ENCODE measurements at places on chromosomes 1 and 21.

- no peak overlapping the region for H3K4me3 ChIP-seq
- no peaks in the 10 kb centered on the region for H3K4me1 ChIP-seq
- H3K27me3 ChIP-seq, result peaks cover 8% of the 10 kb centered on the region
- H3K36me3 ChIP-seq, result no peaks in the 10 kb centered on the region
These were observed 4.8 kb upstream of the ASB17 start for GRCh38 chr1:75937034-75937433.

DNA sequence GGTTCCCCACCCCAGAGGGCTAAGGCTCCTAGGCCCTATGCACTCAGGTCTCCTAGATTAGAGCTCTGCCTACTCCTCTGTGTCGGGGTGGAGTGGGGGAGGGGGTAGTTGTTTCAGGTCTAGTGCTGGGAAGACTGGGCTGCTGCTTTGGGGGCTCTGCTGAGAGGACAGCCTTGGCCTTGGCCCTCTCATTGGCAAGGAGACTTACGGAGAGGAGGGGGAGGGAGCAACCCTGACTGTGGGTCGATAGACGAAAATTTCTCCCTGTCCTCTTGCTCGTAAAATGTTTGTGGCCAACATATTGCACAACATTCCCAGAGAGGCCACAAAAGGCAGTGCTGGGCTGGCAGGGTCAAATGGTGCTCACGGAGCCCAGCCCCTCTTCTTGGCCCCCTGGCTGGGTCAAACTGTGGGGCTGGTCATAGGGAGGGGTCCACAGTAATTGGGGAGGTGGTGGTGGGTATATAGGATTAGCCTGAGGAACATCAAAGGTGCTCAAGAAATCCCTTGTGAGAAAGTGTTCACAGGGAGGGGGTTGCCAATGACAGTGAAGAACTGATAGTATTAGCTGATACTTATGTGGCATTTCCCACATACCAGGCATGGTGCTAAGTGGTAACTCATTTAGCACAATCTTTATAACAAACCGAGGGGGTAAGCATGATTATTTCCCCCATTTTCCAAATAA, 8.5 kb upstream of the DMBX1 start:
- H3K27ac ChIP-seq, result no peak overlapping the region
- no peak overlapping the region for H3K4me3 ChIP-seq
- no peaks in the 10 kb centered on the region for H3K4me1 ChIP-seq
- H3K36me3 ChIP-seq, result no peaks in the 10 kb centered on the region
- H3K27me3 ChIP-seq, result peaks cover 62% of the 10 kb centered on the region

- DNase-seq, result no peak
- no peak within 1 kb of the TSS for H3K4me3 ChIP-seq
- no peaks in the 10 kb centered on the region for H3K36me3 ChIP-seq
- H3K27me3 ChIP-seq, result no peaks in the 10 kb centered on the region
- no peaks in the 10 kb centered on the region for H3K4me1 ChIP-seq
These were observed at the start of gene CD2 for GRCh38 chr1:116754198-116754977. Gene CD2, plus strand, starts transcription at chr1:116754430. Its CDS starts 63 bp downstream, at chr1:116754493.

DNA sequence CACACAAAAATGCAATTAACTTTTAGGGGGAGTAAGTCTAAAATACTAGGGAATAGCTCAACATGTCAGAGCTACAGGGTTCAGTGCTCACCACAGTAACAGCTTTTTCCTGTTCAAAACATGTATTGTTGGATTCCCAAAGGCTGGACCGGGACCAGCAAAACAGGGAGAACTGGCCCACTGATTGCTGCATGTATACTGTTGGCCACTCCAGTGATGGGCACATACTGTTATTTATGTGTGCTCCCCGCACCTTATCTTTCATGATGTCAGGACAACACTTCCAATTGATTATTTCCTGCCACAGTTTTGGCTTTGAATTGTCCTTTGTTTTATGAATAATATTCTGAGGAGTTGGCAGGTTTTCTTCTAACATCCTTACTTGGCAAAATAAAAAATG, 50.7 kb downstream of the HMGB4 start:
- H3K27me3 ChIP-seq, result peaks cover 25% of the 10 kb centered on the region
- no peak for DNase-seq
- no peaks in the 10 kb centered on the region for H3K36me3 ChIP-seq
- H3K4me3 ChIP-seq, result no peak overlapping the region
- H3K4me1 ChIP-seq, result no peaks in the 10 kb centered on the region

DNA sequence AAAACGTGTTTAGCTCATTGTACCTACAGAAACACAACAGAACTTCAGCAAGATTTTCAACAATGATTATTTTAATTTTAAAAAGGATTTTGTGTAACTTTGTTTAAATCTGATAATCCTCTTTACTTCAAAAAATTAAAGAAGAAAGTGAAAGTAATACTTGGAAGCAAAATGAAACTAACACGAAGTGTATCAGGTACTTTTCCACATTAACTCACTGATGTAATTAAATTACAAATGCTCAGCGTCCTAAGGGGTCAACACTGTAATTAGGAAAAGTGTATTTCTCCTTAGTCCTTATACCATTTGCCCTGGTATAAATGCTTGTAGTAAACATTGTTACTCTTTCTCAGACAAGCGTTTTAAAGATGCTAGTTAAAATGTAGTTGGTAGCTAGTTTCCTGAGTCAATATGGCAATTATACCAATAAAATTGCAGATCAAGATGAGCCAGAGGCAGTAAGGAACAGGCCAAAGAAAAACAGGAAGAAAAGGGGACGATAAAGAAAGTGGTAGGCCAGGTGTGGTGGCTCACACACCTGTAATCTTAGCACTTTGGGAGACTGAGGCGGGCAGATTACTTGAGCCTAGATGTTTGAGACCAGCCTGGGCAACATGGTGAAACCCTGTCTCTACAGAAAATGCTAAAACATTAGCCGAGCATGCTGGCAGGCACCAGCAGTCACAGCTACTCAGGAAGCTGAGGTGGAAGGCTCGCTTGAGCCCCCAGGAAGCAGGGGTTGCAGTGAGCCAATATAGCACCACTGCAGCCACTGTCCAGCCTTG, 553.0 kb downstream of the SMYD3 start:
- H3K4me3 ChIP-seq, result peak overlapping the region; percentile 82
- H3K36me3 ChIP-seq, result peaks cover 8% of the 10 kb centered on the region
- peaks cover 14% of the 10 kb centered on the region for H3K4me1 ChIP-seq
- H3K27ac ChIP-seq, result peak overlapping the region; percentile 92
- no peaks in the 10 kb centered on the region for H3K27me3 ChIP-seq

DNA sequence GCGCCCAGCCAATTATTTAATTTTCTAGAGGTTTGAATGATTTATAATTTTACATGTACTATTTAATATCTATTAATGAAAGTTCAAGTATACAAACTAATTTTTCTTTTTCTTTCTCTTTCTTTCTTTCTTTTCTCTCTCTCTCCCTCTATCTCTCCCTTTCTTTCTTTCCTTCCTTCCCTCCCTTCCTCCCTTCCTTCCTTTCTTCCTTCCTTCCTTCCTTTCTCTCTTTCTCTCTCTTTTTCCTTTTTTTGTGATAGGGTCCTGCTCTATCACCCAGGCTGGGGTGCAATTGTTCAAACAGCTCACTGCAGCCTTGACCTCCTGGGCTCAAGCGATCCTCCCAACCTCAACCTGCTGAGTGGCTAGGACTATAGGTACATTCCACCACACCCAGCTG, 16.1 kb upstream of the KIF14 start:
- DNase-seq, result no peak
- H3K27me3 ChIP-seq, result no peaks in the 10 kb centered on the region
- peaks cover 2% of the 10 kb centered on the region for H3K4me1 ChIP-seq
- H3K36me3 ChIP-seq, result no peaks in the 10 kb centered on the region
- no peak overlapping the region for H3K27ac ChIP-seq

DNA sequence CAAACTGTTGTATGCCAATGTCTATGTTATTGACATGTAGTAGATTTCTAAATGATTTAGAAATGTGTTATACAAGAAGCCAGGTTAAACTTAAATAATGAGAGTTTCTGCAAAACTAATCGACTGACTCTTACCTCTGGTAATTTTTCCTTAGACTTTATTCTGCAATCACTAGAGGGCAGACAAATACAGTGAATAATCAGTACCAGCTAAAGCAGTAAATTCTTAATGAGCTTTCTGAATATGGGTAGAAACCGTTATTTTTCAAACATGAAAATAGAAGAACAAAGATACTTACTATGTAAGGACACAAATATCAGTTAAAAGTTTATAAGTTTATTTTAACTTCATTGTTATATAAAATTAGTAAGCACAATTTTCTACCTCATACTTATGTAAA, 97.9 kb upstream of the RGS1 start:
- peaks cover 26% of the 10 kb centered on the region for H3K27me3 ChIP-seq
- no peaks in the 10 kb centered on the region for H3K36me3 ChIP-seq
- H3K4me3 ChIP-seq, result no peak overlapping the region
- no peaks in the 10 kb centered on the region for H3K4me1 ChIP-seq

GRCh38 chr1:214621236-214621635, 18.2 kb downstream of the CENPF start:
- no peaks in the 10 kb centered on the region for H3K36me3 ChIP-seq
- H3K4me3 ChIP-seq, result no peak overlapping the region
- H3K27ac ChIP-seq, result no peak overlapping the region
- peaks cover 6% of the 10 kb centered on the region for H3K4me1 ChIP-seq

DNA sequence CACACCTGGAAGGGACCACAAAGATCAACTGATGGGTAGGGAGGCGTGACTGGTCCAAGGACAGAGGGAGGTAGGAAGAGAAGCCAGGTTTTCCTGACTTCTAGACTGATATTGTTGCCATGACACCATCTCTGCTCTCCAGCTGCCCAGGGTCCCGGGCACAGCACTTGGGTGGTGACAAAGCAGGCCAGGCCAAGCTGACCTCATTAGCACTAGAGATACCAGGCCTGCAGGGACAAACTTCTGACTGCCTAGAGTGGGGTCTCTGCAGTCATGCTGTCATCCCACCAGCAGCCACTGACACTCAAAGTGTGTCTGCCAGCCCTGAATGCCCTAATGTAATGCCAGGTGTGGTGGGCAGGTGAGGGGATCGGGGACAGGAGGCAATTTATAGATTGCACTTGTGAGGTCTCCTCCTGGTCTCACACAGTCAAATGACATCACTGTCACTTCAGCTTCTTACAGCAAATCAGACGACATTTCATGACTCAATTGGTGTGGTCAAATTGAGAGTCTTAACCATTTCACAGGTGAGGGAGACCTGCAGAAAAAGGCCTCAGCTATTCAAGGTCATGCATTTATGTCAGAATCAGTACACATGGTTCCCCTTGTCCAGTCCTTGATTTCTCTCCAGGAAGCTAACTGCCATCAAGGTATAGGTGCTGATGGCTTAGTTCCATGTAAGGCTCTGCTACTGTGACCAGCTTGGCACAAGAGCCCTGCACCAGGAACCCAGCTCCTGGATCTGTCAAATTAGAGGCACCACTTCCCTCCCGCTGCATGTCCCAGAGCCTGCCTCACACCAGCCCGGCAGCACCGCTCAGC, 2.7 kb downstream of the SLC9A1 start:
- H3K4me3 ChIP-seq, result peak overlapping the region; percentile 19
- H3K27me3 ChIP-seq, result no peaks in the 10 kb centered on the region
- peaks cover 50% of the 10 kb centered on the region for H3K4me1 ChIP-seq
- DNase-seq, result no peak

- no peak overlapping the region for H3K27ac ChIP-seq
- no peaks in the 10 kb centered on the region for H3K27me3 ChIP-seq
- H3K4me1 ChIP-seq, result no peaks in the 10 kb centered on the region
- H3K4me3 ChIP-seq, result no peak overlapping the region
- DNase-seq, result no peak
- H3K36me3 ChIP-seq, result no peaks in the 10 kb centered on the region
These were observed 174.3 kb downstream of the ADGRL2 start for GRCh38 chr1:81974883-81975555.

DNA sequence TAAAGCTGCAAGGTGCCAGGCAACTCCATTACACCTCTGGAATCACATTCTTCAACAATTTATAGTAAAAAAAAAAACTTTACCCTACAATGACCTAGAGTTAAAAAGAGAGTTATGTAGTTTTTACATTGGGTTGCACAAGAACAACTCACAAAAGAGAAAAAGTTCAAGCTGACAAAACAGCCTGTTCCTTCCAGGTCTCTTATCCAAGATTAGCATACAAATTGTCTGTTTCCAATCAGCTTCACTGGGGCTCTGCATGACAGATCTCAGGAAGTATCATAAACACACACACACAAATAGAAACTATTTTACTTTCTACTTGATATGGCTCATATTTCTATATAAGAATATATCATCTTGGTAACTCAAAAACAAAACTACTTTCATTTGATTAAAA, 154.6 kb downstream of the PCNX2 start:
- peaks cover 17% of the 10 kb centered on the region for H3K36me3 ChIP-seq
- no peak overlapping the region for H3K27ac ChIP-seq
- H3K4me1 ChIP-seq, result no peaks in the 10 kb centered on the region
- no peaks in the 10 kb centered on the region for H3K27me3 ChIP-seq
- DNase-seq, result no peak
- no peak overlapping the region for H3K4me3 ChIP-seq

DNA sequence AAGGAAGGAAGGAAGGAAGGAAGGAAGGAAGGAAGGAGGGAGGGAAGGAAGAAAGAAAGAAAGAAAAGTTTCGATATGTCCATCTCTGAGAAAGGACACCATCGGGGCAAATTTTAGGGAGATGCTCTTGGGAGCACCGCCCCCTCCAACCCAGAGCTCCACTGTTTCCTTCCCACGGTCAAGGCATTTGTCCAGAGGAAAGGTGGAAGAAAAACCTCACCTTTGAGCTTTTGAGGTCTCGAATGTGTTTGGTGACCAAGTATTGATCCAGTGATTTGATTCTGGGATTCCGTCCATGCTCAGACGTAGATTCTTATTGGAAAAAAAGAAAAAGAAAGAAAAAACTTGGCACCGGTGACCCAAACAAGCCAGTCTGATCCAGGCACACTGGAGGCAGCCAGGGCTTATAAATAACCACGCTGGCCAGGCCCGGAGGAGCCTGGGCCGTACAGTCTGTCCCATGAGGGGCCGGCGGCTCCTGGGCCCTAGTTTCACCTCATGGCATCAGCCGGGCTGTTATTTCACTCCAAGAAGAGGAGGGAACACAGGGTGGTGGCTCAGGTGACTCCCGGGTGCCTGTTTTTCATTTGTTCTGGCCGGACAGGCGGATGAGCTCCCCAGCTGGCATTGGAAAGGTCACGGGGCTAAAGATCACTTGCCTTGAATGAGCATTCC, 36.1 kb upstream of the SLC25A33 start:
- no peaks in the 10 kb centered on the region for H3K4me1 ChIP-seq
- H3K27me3 ChIP-seq, result no peaks in the 10 kb centered on the region
- H3K36me3 ChIP-seq, result no peaks in the 10 kb centered on the region
- no peak overlapping the region for H3K4me3 ChIP-seq

- H3K27me3 ChIP-seq, result peaks cover 6% of the 10 kb centered on the region
- no peak overlapping the region for H3K27ac ChIP-seq
- no peak for DNase-seq
- no peaks in the 10 kb centered on the region for H3K36me3 ChIP-seq
- H3K4me1 ChIP-seq, result no peaks in the 10 kb centered on the region
These were observed 22.2 kb downstream of the EPHX4 start for GRCh38 chr1:92051948-92052347.
